ENCODE measurements at places on chromosomes 6 and 20.

GRCh38 chr20:20331817-20332216 is 36.1 kb upstream of the INSM1 start:
- DNase-seq, result no peak

GRCh38 chr6:136408204-136408603 is 118.6 kb upstream of the BCLAF1 start:
- DNase-seq, result no peak

GRCh38 chr6:78909391-78909790 is 42.0 kb downstream of the IRAK1BP1 start:
- DNase-seq, result no peak

DNA sequence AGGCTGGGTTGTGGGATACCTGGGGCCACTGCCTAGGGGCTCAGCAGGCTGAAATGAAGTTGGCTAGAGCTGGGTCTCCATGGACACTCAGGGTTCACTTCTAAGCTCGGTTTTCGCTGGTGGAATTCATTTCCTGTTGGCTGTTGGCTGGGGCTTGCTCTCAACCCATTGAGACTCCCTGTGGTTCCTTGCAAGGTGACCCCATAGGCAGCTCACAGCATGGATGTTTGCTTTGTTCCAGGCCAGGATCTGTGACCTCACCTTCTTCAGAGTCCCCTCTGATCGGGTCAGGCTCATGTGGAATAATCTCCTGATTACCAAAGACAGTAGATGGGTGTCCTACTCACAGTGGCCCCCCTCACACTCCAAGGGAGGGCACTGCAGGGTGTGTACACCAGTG is 229.3 kb downstream of the QKI start:
- DNase-seq, result no peak

DNA sequence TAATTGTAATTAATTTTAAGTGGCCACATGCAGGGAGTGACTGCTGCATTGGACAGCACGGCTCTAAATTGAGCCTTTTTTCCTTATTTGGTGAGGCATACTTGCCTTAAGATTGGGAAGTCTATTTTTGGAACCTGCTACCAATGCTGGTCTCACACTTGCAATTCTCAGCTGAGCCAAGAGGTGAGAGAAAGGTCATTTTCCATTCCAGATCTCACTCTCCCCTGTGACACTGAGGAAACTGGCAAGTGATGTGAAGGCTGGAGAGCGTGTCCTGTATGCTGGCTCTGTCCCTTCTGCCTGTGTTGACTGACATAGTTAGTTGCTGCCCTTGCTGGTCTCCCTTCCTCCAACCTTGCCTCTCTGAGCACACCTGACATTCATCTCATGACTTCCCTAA is 735 bp upstream of the MOG start:
- DNase-seq, result no peak

DNA sequence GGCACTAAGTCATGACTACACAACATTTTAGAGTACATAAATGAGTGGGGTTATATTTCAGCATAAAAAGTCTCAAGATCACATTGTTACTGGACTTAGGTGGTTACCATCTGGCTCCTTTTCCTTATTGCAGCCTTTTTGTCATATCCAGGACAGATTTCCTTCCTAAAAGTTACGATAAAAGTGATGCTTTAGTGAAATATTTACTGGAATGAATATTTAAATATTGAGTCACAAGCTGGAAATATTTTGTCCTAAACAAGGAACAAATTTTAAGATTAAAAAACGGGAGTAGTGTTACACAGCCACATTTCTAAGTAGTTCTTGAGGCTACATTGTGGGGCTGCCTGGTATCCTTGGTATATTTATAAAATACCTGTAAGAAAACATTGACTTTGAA is 52.2 kb downstream of the CDC40 start:
- DNase-seq, result no peak

GRCh38 chr20:47922269-47922668 is 137.0 kb upstream of the SULF2 start:
- no peak for DNase-seq

- DNase-seq, result peak; percentile 2
Measured at GRCh38 chr6:170516783-170517616, 36.1 kb downstream of the PSMB1 start.

DNA sequence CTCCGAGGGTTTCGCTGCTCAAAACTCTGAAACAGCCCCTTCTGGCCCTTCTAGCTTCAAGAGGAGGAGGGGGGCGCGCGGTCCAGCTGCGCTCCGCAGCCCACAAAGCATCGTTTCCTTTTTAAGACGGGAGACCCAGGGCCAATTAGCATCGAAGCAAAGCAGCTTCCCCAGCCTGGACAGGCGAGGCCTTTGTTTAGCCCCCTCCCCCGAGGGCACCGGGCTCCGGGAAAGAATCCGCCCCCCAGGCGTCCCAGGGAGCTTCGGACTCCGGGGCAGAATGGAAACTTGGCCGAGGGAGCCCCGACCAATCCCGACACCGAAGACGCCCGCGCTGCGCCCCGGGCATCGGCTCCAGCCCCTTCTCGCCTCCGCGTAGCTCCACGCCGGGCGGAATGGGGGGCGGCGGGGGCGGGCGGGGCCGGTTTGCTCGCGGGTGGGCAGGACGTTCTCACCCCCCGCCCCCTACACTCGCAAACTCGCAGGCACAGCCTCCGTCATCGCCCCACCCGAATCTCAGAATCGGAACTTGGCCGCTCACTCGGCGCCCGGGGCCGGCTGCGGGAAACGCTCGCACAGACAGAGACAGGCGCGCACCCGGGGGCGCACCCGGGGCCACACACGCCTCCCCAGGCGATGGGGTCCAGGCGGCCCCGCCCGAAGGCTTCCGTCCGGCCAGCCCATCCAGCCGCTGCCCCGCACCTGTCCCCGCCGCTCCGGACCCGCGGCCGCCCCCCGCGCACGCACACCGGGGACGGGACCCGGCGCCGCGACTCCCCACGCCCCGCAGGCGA is 628 bp downstream of the NKAIN4 start:
- DNase-seq, result no peak

DNA sequence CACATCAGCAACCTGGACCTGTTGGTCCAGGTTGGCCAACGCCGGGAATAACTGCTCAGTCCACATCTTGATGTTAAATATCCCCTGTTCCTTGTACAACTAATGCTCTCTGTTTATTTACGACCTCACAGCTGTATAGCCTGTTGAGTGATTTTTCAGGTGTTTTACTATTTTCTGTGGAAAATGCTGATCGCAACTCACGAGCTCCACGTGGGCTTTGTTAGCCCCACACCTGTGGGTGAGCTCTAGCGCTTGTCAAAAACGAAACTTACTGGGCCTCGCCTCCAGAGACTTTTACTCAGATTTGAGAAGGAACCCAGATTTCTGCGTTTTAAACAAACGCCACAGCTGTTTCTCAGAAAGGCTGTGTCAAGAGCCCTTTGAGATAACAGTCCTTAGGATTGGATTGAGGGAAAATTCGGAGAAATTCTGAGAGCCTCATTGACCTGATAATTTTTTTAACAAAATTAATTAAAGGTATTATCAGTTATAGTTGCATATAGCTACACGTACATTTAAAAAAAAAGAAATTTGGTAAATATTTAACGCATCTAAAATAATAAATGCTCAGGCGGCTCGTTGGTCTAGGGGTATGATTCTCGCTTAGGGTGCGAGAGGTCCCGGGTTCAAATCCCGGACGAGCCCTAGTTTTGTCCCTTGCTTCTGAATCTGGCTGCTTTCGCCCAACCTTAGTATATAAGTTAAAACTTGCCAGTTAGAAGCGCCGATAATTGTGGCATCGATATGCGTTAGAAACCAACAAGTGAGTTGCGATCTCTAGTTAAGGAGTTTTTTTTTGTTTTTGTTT is 16.7 kb downstream of the HMGN4 start:
- no peak for DNase-seq

GRCh38 chr20:2261629-2262028 is 34.2 kb upstream of the TGM3 start:
- no peak for DNase-seq

Data from stimulated activated CD4-positive, alpha-beta T cell treated with anti-CD3 and anti-CD28 coated beads, TNF-alpha, amount 100 ng/mL, for 1 hour (primary cell).